Ovary (tissue), 10 donors: ENCODE measurements at places on chromosomes 6 and 20. TPM values are rescaled to one million over a fixed set of nuclear protein-coding genes. Genes with fewer than 3 reads are reported as not detected.

DNA sequence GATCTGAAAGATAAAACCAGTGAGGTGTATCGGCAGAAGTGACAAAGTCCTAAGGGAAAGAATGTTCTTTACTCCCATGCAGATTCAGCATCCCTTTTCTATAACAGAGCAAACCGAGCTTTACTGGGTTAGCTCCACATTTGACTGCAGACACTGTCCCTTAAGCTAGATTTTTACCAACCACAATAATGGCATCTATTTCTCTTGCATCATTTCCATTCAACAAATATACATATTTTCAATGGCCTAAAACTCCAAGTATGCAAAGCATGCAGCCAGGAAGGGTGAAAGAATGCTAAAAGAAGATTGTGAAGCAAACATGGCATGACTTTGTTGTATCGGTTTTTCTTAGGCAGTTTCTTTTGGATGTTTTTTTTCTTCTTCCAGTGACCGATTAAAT is 255.4 kb downstream of the OGFRL1 start:
- DNase-seq, result no peak

GRCh38 chr6:52376763-52377162 is 14.8 kb downstream of the PAQR8 start:
- DNase-seq, result no peak

- no peak for DNase-seq
Observed at GRCh38 chr6:158835616-158836221, 16.6 kb upstream of the EZR start.

DNA sequence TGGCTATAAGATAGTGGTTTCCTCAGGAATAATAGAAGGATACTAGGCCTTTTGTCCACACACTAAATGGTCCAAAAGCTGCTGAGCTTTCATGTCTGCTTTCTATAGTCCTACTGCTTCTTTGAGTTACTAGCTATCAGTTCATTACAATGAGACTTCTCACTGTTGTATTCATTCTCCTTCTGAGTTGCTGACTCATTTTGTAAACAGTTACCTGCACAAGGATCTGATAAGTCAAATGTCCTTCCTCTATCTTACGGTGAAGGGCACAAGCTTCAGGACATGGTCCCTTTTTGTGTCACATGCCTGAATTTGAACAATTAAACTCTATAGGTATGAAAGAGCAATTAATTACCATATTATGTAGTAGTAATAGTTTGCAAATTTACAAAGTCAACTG is 90.5 kb downstream of the MAN1A1 start:
- no peak for DNase-seq

Gene RBM39
- total RNA-seq, result 369 TPM

Gene LY6G5C
- total RNA-seq, result not detected
